ENCODE measurements at places on chromosomes 4 and X. TPM values are rescaled to one million over a fixed set of nuclear protein-coding genes. Genes with fewer than 3 reads are reported as not detected.

Gene QDPR
- 20.4 TPM for total RNA-seq

Gene F11
- not detected for total RNA-seq

Gene ADGRG4
- 0.25 TPM for total RNA-seq

Gene HSFX4
- not detected for total RNA-seq

- H3K27ac ChIP-seq = no peak overlapping the region
- H3K4me3 ChIP-seq = no peak overlapping the region
- H3K4me1 ChIP-seq = peaks cover 12% of the 10 kb centered on the region
These were observed 137.8 kb downstream of the MID1IP1 start for GRCh38 chrX:38939067-38939466.

DNA sequence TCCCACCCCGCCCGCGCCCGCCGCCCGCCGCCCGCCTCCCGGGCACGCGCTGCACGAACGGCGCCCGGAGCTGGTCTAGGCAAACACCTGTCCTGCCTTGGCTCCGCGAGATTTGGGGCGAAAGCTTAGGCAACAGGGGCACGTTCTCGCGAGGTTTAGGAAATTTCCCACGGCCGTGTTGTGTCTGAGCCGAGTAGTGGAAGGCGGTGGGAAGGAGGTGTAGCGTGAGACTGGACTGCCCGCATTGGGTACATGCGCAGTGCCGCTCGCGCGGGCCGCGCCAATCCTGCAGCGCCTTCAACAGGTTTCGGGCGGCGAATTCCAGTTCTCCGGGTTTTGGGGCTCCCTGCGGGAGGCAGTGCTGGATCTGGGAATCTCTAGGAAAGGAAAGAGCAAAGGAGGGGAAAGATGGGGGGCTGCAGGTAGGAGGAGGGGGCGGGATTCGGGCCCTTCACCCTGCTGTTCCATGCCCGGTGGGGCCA lies 1.3 kb upstream of the RBPJ start:
- peak; percentile 99 for DNase-seq
- H3K27me3 ChIP-seq = no peaks in the 10 kb centered on the region
- H3K27ac ChIP-seq = peak overlapping the region; percentile 99
- no peaks in the 10 kb centered on the region for H3K36me3 ChIP-seq
- H3K4me1 ChIP-seq = peaks cover 23% of the 10 kb centered on the region
- peak overlapping the region; percentile 94 for H3K4me3 ChIP-seq

DNA sequence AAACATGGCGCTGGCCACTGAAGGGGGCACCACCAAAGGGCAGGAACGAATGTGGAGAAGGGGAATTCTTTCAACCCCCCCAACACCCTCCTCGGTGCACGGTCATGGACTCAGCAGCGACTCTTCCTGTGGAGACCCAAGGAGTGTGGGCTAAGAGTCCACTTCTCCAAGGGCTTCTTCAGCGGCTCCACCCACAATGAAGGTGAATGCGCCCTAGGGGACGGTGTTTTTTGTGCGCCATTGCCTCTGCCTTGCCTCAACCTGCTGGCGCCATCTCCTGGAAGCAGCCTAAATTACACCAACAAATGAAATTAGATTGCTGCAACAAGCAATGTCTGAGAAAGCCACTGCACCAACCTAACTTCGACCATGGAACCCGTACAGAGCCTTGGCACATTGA lies 169.2 kb upstream of the MAGEB18 start:
- H3K4me1 ChIP-seq = no peaks in the 10 kb centered on the region
- no peaks in the 10 kb centered on the region for H3K36me3 ChIP-seq
- no peak for DNase-seq
- no peak overlapping the region for H3K27ac ChIP-seq
- H3K4me3 ChIP-seq = no peak overlapping the region
